ENCODE measurements at places on chromosomes 2 and 18. TPM values are rescaled to one million over a fixed set of nuclear protein-coding genes. Genes with fewer than 3 reads are reported as not detected.

LOXL3 gene
- 62.8 TPM for total RNA-seq

SPHKAP gene
- not detected for total RNA-seq

IL36A gene
- total RNA-seq: not detected

MAP3K19 gene
- total RNA-seq: not detected

CHRNG gene
- total RNA-seq: not detected

KCNK3 gene
- 1.1 TPM for total RNA-seq
